Endothelial cell of umbilical vein (primary cell): ENCODE measurements at places on chromosomes 7 and 10. TPM values are rescaled to one million over a fixed set of nuclear protein-coding genes. Genes with fewer than 3 reads are reported as not detected.

SFXN2 gene
- 13.1 and 17.0 TPM in 2 replicates for total RNA-seq

DNA sequence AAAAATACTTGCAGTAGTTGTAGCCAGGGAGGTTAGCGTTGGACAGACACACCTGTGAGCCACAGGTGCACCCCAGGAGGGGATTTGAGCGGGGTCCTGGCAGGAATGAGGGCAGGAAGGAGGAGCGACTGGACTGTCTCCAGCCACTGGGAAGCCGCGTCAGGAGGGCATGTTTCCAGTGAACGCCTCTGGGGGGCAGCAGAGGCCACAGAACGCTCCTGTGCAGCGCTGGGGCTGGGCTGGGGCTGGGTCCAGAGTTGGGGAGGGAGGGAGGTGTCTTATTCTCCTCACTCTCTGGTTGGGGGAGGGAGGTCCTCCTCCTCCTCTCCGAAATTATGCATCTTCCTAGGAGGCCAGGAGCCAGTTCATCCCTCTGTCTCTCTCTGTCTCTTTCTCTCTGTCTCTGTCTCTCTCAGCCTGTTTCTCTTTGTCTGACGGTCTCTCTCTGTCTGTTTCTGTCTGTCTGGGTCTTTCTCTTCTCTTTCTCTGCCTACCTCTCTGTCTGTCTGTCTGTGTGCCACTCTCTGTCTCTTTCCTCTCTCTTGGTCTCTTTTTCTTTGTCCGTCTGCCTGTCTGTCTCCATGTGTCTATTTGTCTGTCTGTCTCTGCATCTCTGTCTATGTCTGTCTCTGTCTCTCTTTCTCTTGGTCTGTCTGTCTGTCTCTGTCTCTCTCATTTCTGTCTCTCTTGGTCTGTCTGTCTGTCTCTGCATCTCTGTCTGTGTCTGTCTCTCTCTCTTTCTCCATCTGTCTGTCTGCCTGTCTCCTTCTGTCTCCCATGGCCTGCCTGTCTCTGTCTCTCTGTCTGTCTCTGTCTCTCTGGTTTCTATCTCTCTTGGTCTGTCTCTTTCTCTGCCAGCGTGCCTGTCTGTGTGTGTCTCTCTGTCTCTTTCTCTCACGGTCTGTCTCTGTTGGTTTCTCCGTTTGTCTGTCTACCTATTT lies 9.9 kb upstream of the PSMG3 start:
- DNase-seq: peak; percentile 50

DNA sequence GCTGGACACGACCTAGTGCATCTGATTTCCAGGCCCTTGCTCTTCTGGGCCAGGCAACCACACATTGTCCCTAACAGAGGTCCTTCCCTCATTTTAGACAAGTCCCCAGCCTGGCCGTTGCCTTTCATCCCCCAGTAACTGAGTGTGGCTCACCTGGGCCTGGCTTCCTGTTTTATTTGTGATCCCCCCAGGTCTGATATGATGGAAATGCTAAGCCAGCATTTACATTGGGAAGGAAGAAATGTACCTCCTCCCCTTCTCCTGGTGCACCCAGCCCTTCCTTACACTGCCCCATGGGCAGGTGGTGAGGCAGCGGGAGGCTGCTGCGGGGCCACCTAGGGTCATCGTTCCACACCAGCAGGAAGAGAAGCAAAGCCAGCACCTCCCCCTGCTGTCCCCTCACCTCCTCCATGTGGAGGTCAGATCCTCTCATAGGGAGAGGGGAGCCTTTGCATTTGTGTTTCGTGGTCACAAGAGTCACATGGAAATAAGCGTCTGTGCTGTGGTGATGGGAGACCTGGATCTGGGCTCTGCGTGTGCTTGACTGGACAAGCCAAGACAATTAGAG lies 108.8 kb downstream of the GLRX3 start:
- DNase-seq: no peak

- no peak for DNase-seq
Observed at GRCh38 chr10:119679480-119679829, 28.3 kb downstream of the BAG3 start.

DNA sequence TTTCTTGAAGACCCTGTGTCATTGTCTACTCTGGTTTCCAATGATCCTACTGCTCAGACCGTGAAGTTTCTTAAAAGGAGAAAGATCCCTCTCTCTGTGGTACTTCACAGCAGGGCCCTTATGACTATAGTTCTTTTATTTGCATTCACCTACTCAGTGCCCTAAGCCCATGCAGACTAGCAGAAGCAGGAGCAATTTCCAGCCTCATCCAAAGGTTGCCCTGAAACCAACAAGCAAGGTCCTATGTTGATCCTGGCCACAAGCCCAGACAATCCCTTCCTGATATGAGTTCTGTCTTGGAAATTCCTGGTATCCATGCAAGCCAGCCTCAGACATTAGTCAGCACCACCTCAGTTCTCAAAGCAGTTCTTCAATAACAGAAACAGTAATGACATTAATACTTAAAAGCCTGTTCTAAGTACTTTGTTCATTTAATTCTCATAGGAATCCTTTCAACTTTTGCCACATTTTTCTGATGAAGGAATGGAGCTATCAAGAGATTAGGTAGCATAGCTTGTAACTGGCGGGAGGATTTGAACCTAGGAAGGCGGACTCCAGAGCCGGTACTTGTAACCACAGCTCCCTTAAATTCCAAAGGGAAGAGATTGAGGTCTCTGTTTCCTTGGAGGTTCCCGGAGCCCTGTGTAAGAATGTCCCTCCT lies 58.1 kb upstream of the ST8SIA6 start:
- DNase-seq: peak; percentile 99

OR2A12 gene
- total RNA-seq: not detected in 2 replicates

ATP6V0E2 gene
- 21.5 and 27.8 TPM in 2 replicates for total RNA-seq

GRCh38 chr7:30925913-30926312 lies 14.3 kb downstream of the AQP1 start:
- DNase-seq: no peak

GALNT11 gene
- total RNA-seq: 27.6 and 27.7 TPM in 2 replicates
